Activated naive CD4-positive, alpha-beta T cell treated with anti-CD3 and anti-CD28 coated beads, Interleukin-2, amount 50 U/mL, for 16 hours (primary cell): ENCODE measurements at places on chromosomes 5 and 9.

- DNase-seq, result no peak
Measured at GRCh38 chr9:121472446-121472845, 27.2 kb downstream of the GGTA1 start.

GRCh38 chr5:8905021-8905420 is 640.9 kb downstream of the SEMA5A start:
- no peak for DNase-seq

GRCh38 chr5:1164696-1165630 is 36.4 kb upstream of the SLC6A19 start:
- DNase-seq, result no peak

DNA sequence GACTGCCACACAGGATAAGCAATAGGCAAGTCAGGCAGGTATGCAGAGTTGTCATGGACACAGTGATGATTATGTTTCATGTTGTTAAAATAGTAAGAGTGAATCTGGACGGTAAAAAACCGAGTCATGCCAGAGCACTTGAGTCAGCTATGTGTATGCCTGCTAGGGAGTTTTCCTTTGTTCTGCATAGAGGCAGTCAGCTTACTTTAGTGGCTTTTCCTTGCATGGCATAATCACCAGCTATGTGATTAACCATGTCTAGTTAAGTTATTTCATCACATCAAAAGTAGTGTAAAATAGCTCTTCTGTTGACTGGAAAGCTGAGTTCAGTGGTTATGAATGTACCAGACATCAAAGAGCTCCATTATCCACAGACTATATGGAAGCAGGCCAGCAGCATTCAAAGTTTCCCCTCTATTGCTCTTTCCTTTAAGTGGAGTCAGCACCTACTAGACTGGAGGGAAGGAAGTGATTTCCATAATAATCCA is 989.8 kb downstream of the TLE1 start:
- DNase-seq, result no peak

DNA sequence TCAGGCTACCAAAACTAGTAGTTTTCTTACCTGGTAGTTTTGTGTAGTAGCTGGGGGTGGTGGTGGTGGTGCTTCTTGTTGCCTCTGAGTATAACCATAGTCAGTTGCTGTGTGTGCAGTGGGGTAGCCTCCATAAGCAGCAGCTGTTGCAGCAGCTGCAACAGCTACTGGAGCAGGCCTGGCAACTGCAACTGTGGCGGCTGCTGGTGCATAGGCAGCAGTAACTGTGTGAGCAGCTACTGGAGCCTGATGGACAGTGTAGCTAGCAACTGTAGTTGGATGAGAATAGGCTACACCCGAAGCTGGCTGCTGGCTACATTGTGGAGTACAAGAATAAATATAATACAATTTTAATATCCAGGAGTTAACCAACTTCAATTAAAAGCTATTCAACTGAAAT is 24.7 kb downstream of the ZFR start:
- no peak for DNase-seq

DNA sequence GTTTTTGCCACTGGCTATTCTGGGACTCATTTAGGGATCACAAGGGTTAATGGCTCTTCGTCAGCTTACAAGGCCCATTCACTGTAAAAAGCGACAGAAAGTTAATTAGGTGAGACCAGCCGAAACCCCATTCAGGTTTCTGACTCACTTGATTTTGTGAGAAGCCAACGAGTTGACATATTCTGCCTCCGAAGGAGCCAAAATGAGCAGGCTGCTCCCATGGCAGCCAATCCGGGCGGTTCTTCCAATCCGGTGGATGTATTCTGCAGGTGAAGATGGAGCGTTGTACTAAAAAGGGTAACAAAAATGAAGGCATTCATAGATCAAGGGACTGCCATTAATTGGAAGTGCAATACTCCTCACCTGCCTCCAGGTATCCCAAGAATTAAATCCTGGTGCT is 39.7 kb downstream of the DDX31 start:
- DNase-seq, result no peak

DNA sequence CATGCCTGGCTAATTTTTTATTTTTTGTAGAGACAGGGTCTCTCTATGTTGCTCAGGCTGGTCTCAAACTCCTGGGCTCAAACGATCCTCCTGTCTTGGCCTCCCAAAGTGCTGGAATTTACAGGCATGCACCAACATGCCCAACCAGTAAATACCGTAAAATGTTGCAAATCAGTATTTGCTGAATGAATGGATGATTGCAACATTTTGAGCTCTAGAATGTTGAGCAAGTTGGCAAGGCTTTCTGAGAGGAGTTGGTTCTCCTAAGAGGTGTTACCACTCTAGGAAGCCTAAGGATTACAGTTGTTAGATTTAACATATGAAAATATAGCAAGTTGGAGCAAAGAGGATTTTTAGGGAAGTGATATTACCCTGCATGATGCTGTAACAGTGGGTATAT is 15.6 kb upstream of the DMXL1 start:
- no peak for DNase-seq

DNA sequence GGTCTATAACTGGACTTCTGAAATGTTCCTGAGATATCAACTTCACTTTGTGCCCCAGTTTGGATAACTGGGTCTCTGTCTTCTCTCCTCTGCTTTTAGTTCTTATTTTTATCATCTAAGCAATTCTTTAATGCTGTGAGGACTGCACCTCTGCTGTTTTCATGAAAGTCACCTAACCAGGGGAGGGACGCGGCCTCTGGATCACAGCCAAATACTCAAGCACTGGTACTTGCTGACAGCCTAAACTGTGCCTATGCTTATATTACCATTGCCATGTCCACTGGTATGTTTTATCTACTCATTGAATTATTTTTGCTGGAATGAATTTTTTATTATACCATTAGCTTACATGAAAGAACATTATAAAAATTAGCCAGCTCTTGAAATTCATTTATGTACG is 674.0 kb downstream of the DMRTA1 start:
- DNase-seq, result no peak

DNA sequence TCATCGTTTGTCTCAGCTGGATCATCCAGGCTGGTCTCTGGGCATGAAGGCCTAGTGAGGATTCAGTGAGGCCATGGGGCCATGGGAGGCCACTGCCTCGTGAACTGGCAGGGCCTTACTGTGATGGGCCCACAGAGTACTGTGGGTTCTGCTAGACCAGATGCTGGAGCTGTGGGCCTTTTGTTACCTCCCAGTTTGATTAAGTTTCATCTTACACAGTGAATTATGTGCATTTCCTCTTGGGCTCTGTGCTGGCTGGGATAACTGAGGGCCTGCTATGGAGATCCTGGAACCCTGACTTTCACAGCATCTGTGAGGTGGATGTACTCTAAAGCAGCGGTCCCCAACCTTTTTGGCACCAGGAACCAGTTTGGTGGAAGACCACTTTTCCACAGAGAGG is 19.7 kb upstream of the SLC25A48 start:
- no peak for DNase-seq

GRCh38 chr5:76351577-76351976 is 51.5 kb upstream of the IQGAP2 start:
- DNase-seq, result no peak

GRCh38 chr5:57317341-57317740 is 143.5 kb downstream of the GPBP1 start:
- DNase-seq, result no peak

DNA sequence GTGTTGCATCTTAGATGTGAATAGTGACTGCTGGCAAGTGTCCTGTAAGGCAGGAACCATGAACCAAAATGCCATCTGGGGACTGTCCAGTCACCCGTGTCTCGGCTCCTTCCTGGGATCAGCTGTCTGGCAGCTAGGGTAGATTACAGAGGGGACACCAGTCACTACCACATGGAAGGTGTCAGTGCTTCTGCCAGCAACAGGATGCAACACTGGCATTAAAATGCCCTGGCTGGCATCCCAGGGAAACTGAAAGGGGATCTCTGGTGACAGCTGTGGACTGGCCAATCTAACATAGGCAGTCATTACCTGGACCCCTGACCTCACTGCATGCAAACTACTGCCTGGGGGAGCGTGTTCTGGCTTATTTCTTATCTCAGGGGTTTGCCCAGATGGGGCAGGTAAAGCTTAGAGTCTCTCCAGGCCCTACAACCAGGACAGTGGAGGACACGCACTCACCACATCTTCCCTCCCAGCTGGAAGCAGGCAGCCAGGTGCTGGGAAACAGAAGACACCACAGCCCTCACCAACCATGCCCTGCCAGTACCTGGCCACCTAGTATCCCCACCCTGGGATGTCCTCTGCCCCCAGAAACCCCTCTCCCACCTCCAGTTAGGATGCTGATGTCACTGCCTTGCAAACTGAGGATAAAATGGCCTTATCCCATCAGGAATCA is 83.8 kb downstream of the SEMA4D start:
- DNase-seq, result no peak

DNA sequence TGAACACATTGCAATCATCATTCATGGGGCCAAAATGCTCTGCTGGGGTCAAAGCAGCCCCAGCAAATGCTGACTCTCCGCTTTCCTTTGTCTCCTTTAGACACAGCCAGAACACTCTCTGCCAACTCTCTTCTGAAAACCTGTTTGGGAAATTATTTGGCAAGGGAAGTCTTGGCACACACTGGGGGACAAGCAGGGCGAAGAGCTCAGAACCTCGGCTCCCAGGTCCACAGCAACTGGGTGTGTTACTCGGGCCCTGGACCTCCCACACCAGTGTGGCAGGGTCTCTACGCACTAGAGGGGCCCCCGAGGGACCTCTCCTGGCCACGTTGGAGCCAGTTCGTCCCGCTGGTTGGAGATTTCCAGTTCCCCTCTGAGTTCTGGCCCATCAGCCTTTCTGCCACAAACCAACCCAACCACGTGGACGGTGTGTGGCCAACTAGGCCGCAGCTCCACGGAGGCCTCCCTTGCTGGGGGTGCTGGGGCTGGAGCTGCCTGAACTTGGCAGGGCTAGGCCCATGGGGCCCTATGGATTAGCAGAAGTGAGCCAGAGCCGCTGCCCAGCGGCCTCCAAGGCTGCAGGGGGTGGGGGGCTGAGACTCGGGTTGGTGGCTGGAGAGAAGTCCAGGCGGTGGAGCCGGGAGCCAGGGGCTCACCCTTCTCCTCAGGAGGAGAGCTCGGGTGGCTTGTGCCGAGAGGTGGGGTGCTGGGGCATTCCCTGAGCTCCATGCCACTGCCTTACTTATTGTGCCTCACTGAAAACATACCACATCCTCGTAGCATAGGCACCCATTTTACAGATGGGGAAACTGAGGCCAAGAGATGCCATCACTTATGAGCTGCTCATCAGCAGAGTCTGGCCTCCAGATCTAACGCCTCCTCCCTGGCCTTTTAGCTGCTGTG is 46.8 kb upstream of the RNU6ATAC start:
- DNase-seq, result no peak

GRCh38 chr5:91848453-91848852 is 465.3 kb upstream of the ARRDC3 start:
- no peak for DNase-seq

- no peak for DNase-seq
Measured at GRCh38 chr5:4995014-4995413, 145.1 kb upstream of the ADAMTS16 start.

DNA sequence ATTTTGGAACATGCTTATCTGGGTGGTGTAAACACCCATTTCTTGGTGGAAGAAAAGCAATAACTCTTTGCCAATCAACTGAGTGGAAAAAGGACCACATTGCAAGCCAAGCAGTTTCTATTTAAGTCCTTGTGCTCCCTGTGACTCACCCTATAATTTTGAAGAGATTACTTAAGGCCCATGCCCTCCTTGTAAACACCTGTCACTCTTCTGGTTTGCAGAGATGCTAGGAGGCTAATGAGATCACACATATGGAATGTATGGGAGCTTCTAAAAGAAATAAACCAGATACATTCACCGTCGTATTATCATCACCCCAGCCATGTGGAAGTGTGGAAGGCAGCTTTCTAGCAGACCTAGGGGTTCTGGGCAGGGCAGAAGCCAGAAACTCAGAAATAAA is 337.1 kb downstream of the GADD45G start:
- no peak for DNase-seq

DNA sequence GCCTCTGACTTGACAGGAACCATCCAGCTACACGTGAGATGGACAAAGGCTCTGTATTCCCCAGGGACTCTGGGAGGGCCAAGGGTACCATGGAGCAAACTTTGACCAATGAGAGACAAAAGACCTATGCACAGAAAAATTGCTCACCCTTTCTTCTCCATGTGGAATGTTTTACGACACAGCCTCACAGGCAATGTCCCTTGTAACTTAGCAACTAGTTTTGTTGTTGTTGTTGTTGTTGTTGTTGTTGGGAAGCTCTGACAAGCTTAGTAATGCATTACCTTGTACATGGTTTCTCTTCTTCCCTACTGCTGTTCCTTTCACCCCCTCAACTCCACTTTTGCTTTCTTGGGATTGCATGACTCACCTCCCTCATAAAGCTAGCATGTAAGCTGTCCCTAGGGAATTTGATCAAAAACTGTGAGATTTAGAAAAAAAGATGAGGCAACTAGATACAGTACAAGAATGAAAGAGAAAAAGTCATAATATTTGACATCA is 550.9 kb downstream of the RAB3C start:
- DNase-seq, result no peak

GRCh38 chr9:133349965-133350616 is 2.1 kb downstream of the RPL7A start:
- no peak for DNase-seq

DNA sequence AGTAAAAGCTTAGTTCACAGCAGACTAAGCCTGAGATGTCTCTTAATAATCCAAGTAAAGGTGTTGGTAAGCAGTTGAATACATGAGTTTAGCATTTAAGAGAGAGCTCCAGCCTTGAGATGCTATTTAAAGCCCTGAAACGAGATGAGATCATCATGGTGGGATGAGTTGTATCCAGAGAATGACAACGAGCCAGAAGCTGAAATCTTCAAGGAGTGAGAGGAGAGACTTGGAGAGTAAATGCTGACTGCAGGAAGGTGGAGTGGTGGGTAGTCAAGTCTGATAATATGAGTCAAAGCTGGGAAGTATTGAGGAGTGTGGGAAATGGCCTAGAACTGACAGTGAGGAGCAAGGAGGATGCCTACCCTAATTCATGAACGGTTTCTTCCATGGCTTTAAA is 53.7 kb downstream of the PLAC8L1 start:
- no peak for DNase-seq

- no peak for DNase-seq
Measured at GRCh38 chr5:3010301-3010952, 258.9 kb upstream of the IRX2 start.

GRCh38 chr5:173534664-173535063 is 81.8 kb downstream of the BOD1 start:
- no peak for DNase-seq

- no peak for DNase-seq
Measured at GRCh38 chr9:36191686-36192085, 965 bp downstream of the CLTA start.

- DNase-seq, result no peak
Measured at GRCh38 chr9:135611142-135611874, 28.0 kb downstream of the GLT6D1 start.

GRCh38 chr5:116529615-116530014 is 45.0 kb downstream of the SEMA6A start:
- DNase-seq, result no peak

GRCh38 chr9:84397151-84397728 is 56.7 kb upstream of the SLC28A3 start:
- DNase-seq, result peak; percentile 59

DNA sequence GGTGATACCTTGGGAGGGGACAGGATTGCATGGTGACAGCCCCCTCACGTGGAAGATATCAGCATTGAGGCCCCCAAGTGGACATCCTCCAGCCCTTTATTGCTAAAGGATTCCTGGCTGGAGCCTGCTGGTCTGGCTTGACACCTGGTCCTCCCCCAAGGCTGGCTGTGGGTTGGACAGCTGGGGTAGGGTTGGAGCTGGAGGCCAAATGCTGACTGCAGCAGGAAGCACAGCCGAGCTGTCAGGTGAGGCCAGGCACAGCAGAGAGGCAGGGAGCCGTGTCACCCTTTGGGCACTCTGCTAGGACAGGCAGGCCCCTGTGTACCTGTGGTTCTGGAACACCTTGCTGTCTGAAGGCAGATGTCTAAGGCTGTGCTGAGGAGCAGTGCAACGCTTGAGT is 2.2 kb downstream of the CACFD1 start:
- DNase-seq, result no peak
